Daoy (cell line): ENCODE measurements at places on chromosomes 16 and 17.

DNA sequence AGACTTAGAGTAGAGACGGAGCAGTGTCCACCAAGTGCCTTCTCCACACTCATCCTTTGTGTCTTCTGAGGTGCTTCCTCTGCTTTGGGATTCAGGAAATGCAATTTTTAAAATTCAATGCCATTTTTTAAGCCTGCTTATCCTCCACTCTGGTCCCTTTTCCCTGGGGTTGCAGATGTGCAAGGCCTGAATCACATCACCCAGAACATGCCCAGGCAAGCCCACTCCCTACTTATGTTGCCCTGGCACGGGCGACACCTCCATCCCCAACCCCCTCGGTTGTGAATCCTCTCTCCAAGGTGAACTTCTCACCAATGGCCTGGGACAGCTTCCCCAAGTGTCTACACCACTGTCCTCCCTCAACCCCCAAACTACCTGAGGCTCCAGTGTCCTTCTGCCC, 116.2 kb downstream of the C17orf67 start:
- DNase-seq: no peak

DNA sequence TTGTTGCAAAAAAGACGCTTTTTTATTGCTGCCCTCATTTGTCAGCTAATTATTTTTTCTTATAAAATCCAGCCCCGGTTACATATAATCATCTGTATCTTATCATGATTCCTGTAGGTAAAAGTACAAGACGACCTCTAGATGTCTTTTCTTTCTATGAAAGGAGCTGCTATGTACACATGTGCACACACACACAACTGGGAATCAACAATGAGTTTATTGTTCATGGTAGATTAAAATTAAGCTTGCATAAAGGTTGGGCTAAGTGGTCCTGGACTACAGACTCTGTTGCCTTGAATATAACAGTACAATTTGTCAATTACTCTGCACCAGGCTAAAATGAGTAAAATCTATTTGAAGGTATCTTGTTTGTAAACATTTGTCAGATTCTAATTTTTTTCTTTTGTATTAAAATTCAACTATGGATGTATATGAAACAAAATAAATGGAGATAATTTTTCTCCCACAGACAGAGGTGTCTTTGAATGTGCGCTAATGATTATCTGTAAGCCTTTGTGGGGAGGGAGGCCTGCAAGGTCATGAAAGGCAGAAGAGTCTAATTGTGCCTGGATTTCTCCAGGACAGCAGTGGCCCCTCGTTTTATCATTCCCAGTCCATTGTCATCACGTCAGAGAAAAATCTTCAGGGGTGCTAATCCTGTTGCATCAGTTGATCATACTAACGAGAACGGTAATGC, 13.4 kb downstream of the C17orf58 start:
- DNase-seq: no peak

GRCh38 chr16:77220427-77220826, 21.2 kb downstream of the SYCE1L start:
- no peak for DNase-seq

- peak; percentile 23 for DNase-seq
Measured at GRCh38 chr17:80822700-80823410, 168.8 kb upstream of the CHMP6 start.

DNA sequence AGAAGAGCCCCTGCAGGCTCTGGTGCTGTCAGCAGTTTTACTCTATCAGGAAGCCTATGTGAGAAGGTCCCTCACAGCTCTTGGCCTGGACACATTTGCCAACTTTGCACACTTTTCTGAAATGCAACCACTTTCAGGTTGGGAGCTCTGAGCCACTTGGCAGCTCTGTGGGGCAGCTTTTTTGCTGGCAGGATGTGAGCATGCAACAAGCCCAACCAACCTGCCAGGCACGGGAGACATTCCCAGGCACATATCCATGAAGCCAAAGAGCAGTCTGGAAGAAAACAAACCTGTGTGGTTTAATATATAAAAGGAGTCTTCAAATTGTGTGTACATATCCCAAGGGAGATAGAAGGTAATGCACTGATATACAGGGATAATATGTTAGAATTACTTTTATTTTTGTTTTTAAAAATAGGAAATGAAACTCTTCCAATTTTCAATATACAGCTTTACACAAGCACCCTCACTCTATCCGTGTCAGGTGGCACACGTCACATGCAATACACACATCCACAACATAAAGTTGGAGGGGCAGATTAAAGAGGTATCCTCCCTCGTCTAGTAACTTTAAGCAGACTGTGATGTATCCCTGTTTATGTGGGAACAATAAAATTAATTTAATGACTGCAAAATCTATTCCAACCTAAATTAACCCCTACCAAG, 57.4 kb upstream of the COX10 start:
- DNase-seq: no peak

DNA sequence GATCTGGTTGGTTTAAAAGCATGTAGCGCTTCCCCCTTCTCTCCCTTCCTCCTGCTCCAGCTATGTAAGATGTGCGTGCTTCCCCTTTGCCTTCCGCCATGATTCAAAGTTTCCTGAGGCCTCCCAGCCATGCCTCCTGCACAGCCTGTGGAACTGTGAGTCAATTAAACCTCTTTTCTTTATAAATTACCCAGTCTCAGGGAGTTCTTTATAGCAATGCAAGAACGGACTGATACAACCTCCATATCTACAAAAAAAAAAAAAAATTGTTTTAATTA, 16.6 kb upstream of the PDXDC1 start:
- DNase-seq: no peak

DNA sequence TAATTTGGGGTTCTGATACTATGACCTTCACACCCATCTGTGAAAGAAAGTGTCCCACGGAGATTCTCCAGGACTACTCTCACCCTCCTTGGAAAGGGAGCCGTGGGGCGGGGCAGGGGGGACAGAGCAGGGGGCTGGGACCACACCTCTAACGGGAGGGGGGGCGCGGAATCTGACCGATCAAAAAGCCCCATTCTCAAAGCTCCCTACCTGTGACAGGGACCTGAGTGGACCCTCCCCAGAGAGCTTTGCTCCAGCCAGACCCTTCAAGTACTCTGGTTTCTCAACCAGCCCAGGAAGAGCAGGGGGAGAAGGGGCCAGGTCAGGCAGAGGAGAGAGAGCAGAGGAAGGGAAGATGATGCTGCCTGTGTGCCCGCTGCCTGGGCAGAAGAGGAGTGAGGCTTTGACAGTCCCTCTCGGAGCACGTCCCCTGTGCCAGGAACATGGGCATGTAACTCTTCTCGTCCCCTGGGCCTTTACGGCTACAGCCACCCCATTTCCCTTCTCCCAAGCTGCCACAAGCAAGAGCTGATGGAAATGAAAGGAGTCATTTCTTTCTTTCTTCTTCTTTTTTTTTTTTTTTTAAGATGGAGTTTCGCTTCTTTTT, 682 bp downstream of the XAF1 start:
- no peak for DNase-seq

DNA sequence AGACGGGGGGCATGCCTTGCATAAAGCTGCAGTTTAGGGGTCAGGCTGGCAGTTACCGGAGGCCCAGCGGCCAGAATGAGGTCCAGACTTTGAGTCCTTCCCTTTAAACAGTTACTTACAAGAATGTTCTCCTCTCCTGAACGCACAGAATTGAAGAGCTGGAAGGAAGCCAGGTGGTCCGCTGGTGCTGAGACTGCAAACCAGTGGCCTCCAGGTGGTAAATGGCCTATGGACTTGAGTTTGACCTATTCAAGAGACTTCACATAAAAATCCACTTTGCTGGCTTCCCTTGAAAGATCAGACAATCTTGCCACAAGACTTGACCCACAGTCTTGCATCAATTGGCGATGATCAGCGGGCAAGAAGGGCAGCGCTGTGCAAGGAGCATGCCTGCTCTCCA, 14.7 kb upstream of the SEZ6 start:
- DNase-seq: no peak

DNA sequence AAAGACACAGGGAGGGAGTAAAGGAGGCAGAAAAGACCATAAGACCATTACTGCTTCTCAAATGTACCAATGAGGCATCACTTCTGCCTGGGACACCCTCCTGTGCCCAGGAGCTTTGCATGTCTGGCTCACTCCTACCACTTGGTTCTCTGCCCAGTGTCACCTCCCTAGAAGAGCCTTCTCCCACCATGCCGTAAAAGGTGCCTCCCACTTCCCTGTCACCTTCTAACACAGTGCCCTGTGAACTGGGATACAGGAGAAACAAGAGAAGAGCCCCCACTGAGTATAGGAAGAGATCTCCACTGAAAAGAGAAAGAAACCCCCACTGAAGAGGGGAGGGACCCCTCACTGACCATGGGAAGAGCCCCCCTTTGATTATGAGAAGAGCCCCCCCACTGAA, 484.7 kb downstream of the SOX9 start:
- DNase-seq: no peak

DNA sequence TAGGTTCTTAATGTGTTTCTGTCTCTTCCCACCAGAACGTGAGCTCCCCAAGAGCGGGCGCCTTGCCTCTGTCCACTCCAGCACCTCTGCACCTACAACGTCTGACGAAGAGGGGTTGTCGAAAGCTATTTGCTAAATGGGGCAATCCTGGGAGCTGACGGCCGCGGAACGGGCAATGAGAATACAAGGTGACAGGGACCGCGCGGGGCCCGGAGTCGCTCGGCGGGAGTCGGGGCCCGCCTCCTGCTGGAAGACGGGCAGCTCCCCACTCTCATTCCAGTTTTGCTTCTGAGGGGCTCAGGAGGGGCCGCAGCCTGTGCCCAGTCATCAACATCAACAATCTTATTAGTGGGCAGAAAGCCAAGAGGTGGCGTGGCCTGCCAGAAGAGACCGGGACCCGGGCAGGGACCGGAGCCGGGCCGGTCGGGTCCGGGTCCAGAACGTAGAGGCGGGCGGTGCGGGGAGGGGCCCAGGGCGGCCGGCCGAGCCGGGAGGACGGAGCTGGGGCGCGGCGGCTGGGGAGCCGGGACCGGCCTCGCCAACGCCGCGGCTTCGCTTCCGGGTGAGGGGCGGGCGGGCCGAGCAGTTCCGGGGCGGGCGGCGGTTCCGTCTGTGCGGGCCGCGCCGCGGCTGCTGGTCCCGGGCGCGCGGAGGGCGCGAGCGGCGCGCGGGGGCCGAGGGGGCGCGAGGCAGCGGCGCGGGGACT, at the start of gene MOSMO:
Gene MOSMO (plus strand): TSS at position 603 of the 706 bp plus-strand sequence. CDS start 191 bp downstream, outside the sequence.
- peak; percentile 73 for DNase-seq

GRCh38 chr16:90044111-90044551, 24.9 kb upstream of the DBNDD1 start:
- DNase-seq: peak; percentile 80

- no peak for DNase-seq
Measured at GRCh38 chr17:69972251-69972650, 102.8 kb upstream of the KCNJ16 start.

DNA sequence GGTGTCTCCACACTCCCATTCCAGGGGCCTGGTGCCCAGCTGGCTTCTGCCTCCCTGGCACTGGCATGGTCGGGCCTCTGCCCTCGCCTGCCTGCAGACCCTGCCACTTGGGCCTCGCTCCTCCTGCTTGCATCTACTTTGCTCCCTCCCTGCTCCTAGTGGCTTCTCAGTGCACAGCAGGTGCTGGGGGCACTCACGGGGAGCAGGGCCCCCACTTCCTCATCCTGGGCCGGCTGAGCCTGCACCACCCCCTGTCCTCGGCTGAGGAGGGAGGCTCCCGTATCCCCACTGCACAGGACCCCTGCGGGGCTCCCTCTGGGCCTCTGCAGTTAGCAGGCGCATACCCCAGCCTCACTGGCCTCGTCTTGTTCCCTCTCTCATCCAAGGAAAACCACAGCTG, 35.2 kb downstream of the CIBAR2 start:
- no peak for DNase-seq

DNA sequence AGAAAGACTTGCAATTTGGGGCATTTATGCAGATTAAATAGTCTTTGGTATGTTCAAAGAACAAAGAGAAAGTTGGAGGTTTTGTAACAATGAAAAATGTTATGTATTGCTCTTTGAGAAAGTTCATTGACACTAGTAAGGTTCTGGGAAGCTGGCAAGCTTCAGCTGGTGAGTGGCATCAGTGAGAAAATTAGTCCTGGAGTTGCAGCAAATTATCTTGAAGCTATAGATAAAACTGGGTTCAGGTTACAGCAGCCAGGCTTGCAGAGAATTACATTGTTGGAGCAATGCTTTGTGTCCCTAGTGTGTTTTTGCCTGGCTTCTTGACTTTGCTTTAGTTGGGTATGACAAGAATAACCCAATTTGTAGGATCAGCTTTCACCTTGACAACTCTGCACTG, 221.2 kb downstream of the CDH13 start:
- DNase-seq: no peak

- DNase-seq: no peak
Measured at GRCh38 chr16:69861292-69862030, 89.7 kb upstream of the CLEC18A start.

- peak; percentile 53 for DNase-seq
Measured at GRCh38 chr16:28326881-28327610, 34.7 kb downstream of the SBK1 start.

DNA sequence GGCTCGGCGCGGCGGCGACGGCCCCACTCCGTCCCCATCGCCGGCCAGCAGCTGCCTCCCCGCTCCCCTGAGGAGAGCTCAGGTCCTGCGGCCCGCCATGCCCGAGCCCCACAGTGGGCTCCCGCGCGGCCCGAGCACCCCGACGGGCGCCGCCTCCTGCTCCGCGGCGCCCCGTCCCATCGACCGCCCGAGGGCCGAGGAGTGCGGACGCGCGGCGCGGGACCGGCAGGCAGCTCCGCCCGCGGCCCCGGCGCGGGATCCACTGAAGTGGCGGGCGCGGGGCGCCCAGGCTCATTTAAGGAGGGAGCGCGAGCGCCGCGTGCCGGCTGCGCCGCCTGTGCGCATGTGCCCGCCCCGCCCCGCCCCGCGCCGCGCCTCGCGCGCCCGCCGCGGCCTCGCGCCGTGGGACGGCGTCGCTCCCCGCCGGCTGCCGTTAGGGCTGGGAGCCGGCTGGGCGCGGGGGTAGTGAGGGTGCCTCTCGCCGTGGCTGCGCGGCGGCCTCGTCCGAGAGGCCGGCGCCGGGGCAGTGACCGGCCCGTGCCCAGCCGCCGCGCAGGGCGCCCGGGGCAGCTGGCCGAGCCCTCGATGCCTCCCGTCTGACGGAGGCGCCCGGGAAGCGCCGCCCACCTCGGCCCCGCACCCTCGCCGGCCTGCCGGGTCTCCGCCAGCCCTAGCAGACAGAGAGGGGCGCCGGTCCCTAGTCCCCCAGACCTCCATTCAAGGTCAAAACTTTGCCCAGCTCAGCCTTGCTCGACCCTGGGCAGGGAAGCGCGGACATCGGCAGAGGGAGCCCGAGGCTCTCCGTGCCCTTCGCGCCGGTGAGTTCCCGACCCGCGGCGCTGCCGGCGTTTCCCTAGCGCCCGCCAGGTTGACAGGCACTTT, at the start of gene NETO2:
Gene NETO2 (minus strand): TSS at position 269 of the 882 bp plus-strand sequence. CDS start 333 bp downstream, outside the sequence.
- DNase-seq: peak; percentile 64

- DNase-seq: no peak
Measured at GRCh38 chr16:67727521-67728485, 8.7 kb upstream of the GFOD2 start.

GRCh38 chr16:19382887-19383816, 34.5 kb upstream of the TMC5 start:
- peak; percentile 38 for DNase-seq

GRCh38 chr17:56935461-56935860, 21.6 kb upstream of the TRIM25 start:
- DNase-seq: no peak

GRCh38 chr17:79046916-79047280, 22.9 kb downstream of the C1QTNF1 start:
- DNase-seq: no peak

GRCh38 chr16:8044796-8045195, 545.5 kb downstream of the TMEM114 start:
- DNase-seq: peak; percentile 69
